Prostate gland (tissue), 2 donors: ENCODE measurements at places on chromosomes 2 and 18. TPM values are rescaled to one million over a fixed set of nuclear protein-coding genes. Genes with fewer than 3 reads are reported as not detected.

The MBD1 gene
- 121 TPM for total RNA-seq

DNA sequence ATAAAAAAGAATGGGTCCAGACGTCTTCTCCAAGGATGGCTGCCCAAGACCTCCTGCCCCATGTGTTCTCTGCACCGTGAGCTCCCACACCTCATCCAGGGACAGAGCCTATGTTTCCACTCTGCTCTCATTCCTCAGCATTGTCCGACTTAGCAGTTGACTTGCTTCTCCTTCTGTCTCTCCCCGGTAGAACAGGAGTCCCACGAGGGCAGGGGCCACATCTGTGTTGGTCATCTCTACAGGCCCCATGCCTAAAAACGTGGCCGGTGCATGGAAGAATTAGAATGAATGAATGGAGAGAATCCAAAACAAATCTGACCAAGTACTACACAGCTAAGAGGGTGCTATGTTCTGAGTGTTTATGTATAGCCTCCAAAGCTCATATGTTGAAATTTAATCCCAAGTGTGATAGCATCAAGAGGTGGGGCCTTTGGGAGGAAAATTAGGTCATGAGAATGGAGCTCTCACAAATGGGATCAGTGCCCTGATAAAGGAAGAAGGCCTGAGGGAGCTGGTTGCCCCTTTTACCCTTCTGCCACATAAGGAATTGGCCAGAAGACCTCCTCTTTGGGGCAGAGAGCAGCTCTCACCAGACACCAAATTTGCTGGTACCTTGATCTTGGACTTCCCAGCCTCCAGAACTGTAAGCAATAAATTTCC is 55.9 kb downstream of the FAM178B start:
- H3K27me3 ChIP-seq: no peaks in the 10 kb centered on the region
- peaks cover 6% of the 10 kb centered on the region for H3K4me1 ChIP-seq
- no peaks in the 10 kb centered on the region for H3K36me3 ChIP-seq

- H3K4me1 ChIP-seq: no peaks in the 10 kb centered on the region
- H3K27me3 ChIP-seq: no peaks in the 10 kb centered on the region
- no peaks in the 10 kb centered on the region for H3K36me3 ChIP-seq
- no peak overlapping the region for H3K4me3 ChIP-seq
- H3K27ac ChIP-seq: no peak overlapping the region
- DNase-seq: no peak
Measured at GRCh38 chr2:112494828-112495227, 12.9 kb downstream of the TTL start.

DNA sequence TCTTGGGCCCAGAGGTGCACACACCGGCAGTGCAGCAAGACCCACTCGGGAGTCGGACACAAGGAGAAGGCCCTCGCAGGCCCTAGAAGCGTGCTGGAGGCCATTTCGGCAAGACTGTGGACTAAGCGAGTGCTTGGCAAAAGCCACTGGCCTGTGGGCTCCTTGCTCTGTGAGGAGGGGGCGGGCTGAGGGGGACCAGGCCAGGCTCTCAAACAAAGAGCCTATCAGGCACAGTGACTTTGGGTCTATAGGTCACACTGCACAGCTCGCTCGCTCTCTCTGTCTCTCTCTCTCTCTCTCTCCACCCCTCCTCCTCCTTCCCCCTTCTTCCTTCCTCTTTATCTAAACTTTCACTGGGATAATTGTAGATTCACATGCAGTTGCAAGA is 23.6 kb upstream of the ZCCHC2 start:
- no peak overlapping the region for H3K27ac ChIP-seq
- H3K36me3 ChIP-seq: no peaks in the 10 kb centered on the region
- no peak overlapping the region for H3K4me3 ChIP-seq

The SEC11C gene
- total RNA-seq: 711 TPM

DNA sequence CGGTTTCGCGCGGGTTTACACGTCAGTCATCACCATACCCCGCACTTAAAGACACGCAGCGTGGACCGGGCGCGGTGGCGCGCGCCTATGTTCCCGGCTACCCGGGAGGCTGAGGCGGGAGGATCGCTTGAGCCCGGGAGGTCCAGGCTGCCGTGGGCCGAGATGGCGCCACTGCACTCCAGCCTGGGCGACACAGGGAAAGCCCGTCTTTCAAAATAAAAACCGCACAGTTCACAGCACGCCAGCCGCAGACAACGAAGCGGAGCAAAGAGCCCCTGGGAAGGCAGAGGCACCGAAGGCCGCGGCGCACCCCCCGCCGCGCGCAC is 328 bp downstream of the DTYMK start:
- H3K4me1 ChIP-seq: peaks cover 9% of the 10 kb centered on the region
- no peak for DNase-seq
- no peaks in the 10 kb centered on the region for H3K36me3 ChIP-seq
- H3K4me3 ChIP-seq: peak overlapping the region; percentile 88

DNA sequence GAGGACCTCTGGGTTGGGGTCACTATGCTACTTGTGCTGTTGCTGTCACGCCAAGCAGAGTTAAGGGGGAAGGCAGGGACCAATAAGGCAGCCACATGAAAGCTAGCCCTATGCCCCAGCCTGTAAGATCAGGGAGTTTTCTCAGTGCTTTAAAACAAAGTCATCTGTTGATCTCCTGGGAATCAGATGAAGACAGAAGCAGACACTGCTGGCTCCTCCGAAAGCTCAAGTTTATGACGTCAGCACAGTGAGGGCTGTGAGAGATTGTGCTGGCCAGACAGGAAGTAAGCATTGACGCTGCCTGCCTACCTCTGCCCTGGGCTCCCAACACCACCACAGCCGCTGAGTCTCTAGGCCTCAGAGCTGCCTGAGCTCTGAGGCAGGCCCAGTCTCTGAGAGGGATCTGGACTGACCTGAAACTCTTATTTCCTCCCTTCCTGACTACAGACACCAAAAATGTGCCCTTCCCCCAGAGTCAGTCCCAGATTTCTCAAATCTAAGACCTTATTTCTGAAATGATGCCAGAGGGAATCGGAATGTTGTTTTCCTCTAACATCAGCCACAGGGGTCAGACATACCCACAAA is 118.1 kb upstream of the EPAS1 start:
- H3K4me3 ChIP-seq: no peak overlapping the region
- no peaks in the 10 kb centered on the region for H3K4me1 ChIP-seq
- H3K27me3 ChIP-seq: no peaks in the 10 kb centered on the region
- no peak overlapping the region for H3K27ac ChIP-seq
- DNase-seq: no peak
- H3K36me3 ChIP-seq: no peaks in the 10 kb centered on the region

DNA sequence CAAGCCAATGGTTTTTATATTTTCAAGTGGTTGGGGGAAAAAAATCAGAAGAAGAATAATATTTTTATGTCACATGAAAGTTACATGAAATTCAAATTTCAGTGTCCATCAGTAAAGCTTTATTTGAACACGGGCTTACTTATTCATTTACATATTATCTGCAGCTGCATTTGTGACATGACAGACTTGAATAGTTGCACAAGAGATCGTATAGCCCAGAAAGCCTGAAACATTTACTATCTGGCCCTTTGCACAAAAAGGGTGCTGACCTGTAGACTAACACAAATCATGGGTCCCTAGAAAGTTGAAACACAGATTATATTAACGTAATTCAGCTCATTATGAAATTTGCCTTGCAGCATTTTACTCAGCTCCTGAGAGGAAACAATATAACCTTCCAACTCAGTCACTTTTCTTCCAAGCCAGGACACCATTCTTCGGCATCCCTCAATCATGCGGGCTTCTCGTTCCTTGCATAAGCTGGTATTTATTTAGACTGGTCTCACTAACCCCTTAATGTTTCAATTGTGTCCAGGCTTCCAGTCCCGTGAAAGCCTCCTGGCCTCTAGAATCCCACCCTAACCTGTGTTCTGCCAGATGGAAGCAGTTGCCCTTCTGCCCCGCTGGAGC is 402.7 kb downstream of the SETBP1 start:
- H3K27me3 ChIP-seq: no peaks in the 10 kb centered on the region
- peak overlapping the region; percentile 68 for H3K27ac ChIP-seq
- no peaks in the 10 kb centered on the region for H3K4me1 ChIP-seq
- H3K36me3 ChIP-seq: no peaks in the 10 kb centered on the region

The NPPC gene
- total RNA-seq: 6.4 TPM

GRCh38 chr2:54423213-54423612 is 32.9 kb upstream of the SPTBN1 start:
- H3K4me1 ChIP-seq: no peaks in the 10 kb centered on the region
- DNase-seq: no peak
- H3K4me3 ChIP-seq: no peak overlapping the region
- no peaks in the 10 kb centered on the region for H3K36me3 ChIP-seq
- H3K27me3 ChIP-seq: no peaks in the 10 kb centered on the region
- no peak overlapping the region for H3K27ac ChIP-seq

- DNase-seq: peak; percentile 55
- no peaks in the 10 kb centered on the region for H3K4me1 ChIP-seq
- no peak overlapping the region for H3K4me3 ChIP-seq
- no peak overlapping the region for H3K27ac ChIP-seq
- no peaks in the 10 kb centered on the region for H3K36me3 ChIP-seq
Measured at GRCh38 chr18:50203801-50204604, 9.1 kb upstream of the MYO5B start.

The CXCR4 gene
- total RNA-seq: 20.9 TPM

The CFLAR gene
- 92.4 TPM for total RNA-seq
